ENCODE measurements at places on chromosomes 5 and 9.

GRCh38 chr5:154583671-154584177, 105.7 kb upstream of the HAND1 start:
- DNase-seq: no peak

- DNase-seq: peak; percentile 56
Observed at GRCh38 chr5:180340856-180341255, 12.3 kb downstream of the GFPT2 start.

- DNase-seq: no peak
Observed at GRCh38 chr5:71874521-71874920, 155.4 kb downstream of the CARTPT start.

DNA sequence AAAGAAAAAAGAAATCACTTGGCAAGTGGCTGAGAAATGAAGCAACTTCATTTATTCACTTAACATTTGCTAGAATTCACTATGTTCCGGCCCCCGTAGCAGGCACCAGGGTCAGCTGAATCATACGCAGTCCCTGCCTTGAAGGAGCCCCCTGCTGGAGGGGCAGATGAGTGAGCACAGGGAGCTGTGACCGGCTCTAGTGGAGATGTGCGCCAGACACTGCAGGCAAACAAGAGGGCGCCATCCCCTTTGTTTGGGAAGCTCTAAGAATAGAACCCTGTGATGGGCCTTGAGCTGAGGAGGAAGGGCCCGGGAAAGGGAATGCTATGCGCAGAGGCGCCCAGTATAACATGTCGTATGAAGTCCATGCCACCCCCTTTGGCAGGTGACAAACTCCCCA, 20.2 kb upstream of the RPL26L1 start:
- peak; percentile 72 for DNase-seq

DNA sequence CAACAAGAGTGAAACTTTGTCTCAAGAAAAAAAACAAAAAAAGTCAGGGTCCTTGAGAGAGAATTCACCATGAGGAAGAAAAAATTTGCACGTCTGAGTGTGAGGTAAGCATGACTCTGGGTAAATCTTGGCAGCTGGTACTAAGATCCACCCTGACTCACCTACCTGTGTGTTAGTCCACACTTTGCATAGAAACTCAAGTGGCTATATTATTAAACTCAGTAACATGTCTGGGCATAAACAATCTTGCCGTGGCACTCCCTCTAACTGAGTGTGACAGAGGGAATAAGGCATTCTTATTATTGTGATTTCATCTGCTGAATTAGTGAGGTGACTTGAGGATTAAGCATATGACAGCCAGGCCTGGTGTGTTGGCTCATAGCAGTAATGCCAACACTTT, 259.4 kb upstream of the VLDLR start:
- DNase-seq: no peak

- peak; percentile 54 for DNase-seq
Observed at GRCh38 chr5:109723606-109724005, 33.9 kb downstream of the MAN2A1 start.

- no peak for DNase-seq
Observed at GRCh38 chr5:136000932-136001331, 27.9 kb upstream of the TGFBI start.

DNA sequence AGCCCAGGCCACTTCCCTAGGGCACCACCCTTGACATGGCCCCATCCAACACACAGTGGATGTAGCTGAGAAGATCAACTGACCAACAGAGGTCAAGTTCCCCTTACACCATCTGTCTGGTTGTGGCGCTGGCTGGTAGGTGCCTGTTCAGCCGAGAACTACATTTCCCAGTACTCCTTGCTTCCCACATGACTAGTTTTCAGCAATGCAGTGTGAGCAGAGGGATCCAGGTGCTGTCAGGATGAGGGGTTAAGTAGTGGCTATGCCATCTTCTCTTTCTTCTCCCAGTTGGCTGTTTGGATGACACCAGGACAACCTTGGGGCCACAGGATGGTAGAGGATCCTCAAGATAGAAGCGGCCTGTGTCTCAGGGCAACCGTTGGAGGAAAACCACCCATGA, 48.6 kb upstream of the SH3PXD2B start:
- no peak for DNase-seq

- no peak for DNase-seq
Observed at GRCh38 chr5:68565427-68565826, 349.9 kb downstream of the PIK3R1 start.

- peak; percentile 32 for DNase-seq
Observed at GRCh38 chr5:34913072-34913471, 2.2 kb downstream of the RAD1 start.

Data from fibroblast of skin of right biceps (primary cell).